Stimulated activated CD4-positive, alpha-beta T cell treated with anti-CD3 and anti-CD28 coated beads, Interleukin-1b, Interleukin-23, amount 100 ng/mL, for 48 hours (primary cell): ENCODE measurements at places on chromosomes 11 and 22.

DNA sequence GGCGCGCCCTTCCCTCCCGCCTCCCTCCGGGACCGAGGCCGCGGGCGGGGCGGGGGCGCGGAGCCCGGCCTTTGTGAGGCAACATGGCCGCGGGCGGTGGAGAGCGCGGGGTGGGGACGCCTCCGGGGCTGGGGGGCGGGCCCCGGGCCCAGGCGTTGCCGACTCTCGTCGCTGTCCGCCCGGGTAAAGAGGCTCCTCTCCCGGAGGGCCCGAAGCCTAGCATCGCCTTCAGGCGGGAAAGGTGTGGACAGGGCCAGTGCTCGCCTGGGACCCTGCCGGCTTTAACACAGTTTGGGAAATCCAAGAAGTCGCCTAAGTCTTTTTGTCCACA is 369 bp downstream of the DGCR8 start:
- DNase-seq: peak; percentile 65

- DNase-seq: peak; percentile 39
Observed at GRCh38 chr11:118046051-118046963, 30.6 kb upstream of the TMPRSS4 start.

DNA sequence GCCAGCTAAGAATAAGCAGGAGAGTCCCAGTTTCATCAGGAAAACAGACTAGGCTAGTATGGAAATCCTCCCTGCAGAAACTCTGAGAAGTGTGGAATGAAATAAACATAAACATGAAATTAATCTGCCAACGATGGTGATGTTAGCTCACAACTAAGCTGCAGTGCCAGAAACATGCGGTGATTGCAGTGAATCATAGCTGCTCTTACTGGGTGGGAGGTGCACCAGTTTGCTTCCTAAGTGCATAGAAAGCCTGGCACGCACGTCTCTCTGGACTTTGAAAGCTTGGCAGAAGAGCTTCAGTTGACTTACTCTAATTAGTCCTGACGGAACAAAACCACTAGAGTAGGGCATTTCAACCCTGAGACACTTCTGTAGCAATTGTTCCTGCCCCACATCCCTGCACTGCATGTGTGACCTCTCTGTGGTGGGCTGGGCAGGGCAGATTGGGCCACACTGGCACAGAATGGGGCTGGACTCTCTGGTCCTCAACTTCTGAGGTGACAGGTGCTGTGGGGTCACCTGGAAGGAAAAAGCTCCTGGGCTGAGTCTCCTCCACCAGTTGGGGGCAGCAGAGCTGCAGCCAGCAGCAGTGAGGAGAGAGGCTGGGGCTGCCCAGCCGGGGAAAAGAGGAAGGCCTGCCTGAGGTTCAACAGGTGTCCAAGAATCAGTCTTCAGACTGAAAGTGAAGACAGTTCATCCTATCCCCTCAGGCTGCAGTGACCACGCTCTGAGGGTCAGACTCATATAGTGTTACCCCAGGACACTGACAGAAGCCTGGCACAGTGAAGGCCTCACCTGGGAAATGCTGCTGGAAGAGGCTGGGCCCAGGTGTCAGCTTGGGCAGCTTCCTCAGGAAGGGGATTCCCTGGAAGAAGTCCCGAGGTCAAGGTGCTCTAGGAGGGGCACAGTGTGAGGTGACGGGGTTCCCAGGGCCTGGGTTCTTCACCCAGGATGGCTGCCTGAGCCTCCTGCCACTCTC is 40.5 kb downstream of the GGTLC2 start:
- DNase-seq: no peak

GRCh38 chr11:65658174-65659021 is 4.3 kb downstream of the RELA start:
- DNase-seq: no peak

GRCh38 chr11:134741453-134742223 is 329.6 kb upstream of the B3GAT1 start:
- no peak for DNase-seq

DNA sequence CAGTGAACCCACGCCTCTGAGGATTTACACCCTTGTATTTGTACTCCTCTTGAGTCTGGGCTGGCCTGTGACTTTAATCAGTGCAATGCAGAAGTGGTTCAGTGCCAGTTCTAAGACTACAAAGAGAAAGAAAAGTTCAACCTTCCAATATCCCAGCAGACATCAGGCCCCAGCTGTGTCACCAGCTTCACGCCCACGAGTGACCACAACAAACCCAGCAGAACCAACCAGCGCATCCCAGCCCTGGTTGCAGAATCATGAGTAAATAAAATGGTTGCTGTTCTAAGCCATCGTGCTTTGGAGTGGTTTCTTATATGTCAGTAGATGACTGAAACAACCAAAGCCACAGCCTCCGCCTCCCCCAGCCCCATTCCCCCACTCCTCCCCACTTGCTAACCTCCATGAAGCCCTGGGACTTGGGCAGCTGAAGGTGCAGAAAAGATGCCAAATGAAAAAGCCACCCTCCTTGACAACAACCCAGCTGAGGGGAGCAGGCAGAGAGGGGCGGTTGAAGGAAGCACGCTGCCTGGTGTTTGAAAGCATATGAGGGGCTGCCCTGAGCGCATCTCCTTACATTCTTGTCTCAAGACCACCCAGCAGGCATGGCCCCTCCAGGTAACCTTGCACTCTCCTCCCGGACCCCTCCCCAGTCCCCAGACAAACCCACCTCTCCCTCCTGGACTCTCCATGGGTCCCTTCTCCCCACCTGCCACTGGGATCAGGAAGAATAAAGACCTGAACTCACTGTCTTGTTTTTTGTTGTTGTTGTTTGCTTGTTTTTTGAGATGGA is 20.9 kb downstream of the TSKU start:
- peak; percentile 85 for DNase-seq

- no peak for DNase-seq
Observed at GRCh38 chr22:37657590-37658132, 862 bp upstream of the PDXP start.

DNA sequence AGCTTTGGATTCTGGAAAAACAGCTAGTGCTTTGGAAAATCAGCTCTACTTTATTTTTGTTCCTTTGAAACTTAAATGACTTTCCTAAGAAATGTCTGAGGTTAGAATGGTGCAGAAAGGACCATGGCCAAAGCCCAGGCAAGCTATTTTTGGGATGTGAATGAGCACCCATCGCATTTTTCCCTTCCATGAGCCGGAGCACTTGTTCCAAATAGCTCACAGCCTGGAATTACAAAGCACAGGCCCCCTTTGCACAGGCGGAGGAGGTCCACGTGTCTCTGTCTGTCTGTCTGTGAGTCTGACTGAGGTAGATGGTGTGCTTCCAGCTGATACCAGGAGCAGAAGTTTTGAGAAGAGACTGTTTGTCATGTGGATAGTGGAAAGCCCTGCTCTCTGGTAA is 50.7 kb downstream of the MICAL2 start:
- DNase-seq: no peak

GRCh38 chr11:33329705-33330329 is 72.6 kb downstream of the HIPK3 start:
- peak; percentile 19 for DNase-seq

DNA sequence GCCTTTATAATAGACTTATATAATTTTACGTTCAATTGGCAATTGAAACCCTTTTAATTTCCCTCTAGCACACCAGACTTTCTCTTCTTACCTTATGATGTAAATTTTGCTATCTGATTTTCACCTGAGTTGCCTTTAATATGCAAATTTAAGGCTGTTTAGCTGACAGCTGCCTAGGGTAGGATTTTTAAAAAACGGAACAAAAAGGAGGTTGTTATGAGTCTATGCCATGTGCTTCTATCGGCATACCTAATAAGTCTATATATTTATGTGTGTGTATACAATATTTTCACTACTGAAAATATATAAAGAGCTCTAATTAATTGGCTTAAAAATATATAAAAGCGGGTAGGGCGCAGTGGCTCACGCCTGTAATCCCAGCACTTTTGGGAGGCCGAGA is 11.8 kb upstream of the SELENOH start:
- no peak for DNase-seq

DNA sequence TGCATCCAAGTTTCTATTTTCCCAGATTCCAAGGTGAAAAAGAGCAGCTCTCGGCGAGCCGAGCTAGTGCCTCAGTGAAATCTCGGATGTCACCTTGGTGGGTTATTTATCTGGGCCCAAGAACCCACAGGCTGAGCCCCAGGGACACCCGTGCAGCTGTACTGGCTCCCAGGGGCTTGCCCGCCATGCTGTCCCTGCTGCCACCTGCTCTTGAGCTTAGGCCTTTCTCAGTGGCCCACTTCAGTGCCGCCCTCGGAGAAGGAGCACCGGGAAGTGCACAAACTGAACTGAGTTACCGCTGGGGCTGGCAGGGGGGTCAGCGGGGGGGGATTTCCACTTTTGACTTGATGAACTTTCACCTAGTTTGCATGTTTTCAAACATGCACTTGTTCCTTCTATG is 27.9 kb downstream of the CPT1A start:
- DNase-seq: no peak

DNA sequence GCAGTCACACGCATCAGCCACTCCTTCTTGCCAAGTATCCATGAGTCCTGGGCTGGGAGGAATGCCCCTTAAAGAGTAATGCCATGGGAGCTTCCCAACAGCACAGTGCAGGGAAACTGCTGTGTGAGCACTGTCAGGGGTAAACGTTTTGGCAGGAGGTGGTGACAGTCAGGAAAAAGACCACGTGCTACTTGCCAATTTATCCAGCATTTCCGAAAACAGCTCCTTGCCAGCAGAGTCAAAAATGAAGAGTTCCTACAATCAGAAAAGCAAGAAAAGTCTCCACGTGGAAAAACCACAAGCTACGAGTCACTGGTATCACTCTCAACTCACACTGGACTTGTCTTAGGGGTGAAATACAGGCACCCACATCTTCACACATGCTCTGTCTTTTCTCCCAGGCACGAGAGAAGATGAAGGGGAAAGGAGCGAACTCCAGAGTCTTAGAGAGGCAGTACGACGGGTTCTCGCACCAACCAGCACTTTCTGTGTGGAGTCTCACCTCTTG is 9.9 kb downstream of the IFT27 start:
- no peak for DNase-seq

- no peak for DNase-seq
Observed at GRCh38 chr11:117855186-117855845, 21.1 kb downstream of the FXYD6 start.

- DNase-seq: no peak
Observed at GRCh38 chr11:14288189-14288935, 70.6 kb downstream of the RRAS2 start.

DNA sequence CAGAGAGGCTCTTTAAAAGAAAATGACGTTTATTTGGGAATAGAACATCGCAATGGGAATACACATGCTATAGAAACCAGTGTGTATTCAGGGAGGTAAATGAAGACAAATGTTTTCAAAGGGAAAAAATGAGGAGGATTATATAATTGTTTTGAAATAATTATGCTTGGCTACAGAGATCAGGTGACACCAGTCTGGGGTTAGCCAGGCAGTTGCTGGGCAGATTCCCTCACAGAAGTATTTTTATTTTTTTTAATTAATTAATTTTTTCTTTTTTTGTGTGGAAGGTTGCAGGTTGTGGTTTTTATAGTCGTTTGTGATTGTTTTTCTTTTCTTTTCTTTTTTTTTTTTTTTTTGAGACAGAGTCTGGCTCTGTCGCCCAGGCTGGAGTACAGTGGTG is 5.6 kb upstream of the STARD10 start:
- no peak for DNase-seq

- DNase-seq: no peak
Observed at GRCh38 chr11:2207773-2208621, 36.4 kb upstream of the TH start.

GRCh38 chr11:134915212-134915611 is 503.2 kb upstream of the B3GAT1 start:
- DNase-seq: no peak

DNA sequence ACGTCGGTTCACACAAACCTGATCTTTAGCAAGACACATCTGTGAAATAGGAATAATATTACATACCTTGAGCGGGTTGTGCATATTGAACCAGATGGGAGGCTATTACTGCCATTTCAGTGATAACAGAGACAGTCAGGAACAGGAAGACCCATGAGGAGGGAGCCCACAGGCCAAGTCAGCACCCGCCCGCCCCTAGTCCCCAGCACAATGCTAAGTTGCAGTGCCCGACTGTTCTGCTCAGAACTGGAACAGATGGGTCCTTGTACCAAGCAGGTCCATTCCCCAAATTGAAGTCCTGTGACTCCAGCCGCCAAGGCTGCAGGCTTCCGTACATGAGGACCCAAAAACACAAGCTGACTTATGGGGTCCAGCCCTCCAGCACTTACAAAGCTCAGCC is 9.3 kb downstream of the CXCR5 start:
- DNase-seq: no peak

DNA sequence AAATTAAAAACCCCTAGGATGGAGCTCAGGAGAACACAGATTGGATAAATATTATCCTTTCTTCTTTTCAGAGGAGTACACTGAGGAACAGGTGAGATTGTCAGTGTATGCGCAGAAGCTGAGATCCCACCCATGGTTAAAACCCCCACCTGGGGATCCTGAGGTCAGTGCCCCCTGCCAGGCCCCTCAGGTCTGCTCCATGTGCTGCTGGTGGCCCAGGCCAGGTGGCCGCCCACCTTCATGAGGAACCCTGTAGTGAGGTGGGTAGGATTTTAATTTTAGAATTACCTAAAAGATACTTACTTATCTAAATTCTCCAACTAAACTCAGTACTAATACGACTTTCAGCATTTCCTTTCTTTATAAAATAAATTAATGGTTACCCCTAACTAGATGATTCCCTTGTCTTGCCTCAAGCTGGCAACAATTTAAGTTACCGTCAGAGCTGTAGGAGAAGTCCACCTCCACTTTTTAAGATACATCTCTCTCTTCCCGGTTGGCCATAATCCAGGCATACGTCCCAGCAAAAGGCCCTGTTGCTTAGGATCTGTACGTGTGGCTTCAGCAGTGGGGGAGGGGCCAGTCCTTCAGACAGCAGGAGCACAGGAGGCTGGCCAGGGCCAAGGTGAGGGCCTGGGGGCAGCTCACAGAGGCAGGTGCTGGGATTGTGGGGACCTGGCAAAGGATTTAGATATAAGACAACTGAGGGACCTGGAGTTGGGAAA is 61.5 kb upstream of the PITPNB start:
- no peak for DNase-seq

- DNase-seq: no peak
Observed at GRCh38 chr11:45525393-45525792, 140.0 kb downstream of the CHST1 start.

DNA sequence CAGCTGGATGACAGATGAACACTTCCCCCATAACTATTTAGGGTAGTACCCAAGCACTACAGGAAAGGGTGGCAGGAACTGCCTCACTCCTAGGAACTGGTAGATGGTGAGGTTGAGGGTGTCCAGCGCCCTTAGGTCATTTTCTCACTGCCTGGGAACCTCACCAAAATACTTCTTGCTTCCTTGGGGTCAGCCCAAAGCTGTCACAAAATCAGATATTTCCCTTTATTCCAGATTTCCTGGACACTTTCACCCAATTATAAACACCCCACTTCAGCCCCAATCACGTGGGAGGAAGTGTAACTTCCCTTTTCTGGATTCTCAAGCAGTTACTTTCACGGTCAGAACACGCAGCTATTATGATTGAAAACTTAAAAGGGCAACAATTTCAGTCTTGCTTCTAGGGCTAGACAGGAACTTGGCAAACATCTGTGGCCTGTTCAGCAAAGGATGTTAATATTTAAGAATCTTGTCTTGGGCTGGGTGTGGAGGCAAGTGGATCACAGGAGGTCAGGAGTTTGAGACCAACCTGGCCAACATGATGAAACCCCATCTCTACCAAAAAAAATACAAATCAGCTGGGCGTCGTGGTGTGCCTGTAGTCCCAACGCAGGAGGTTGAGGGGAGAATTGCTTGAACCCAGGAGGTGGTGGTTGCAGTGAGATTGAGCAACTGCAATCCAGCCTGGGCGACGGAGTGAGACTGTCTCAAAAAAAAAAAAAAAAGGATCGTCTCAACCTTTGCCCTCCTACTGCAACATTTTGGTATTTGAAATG is 4.0 kb downstream of the FTH1 start:
- DNase-seq: no peak
